ENCODE measurements at places on chromosomes 2 and 18.

GRCh38 chr2:9099341-9099751, 95.9 kb upstream of the MBOAT2 start:
- DNase-seq, result no peak

- DNase-seq, result no peak
Measured at GRCh38 chr2:208033701-208034502, 8.6 kb upstream of the PLEKHM3 start.

DNA sequence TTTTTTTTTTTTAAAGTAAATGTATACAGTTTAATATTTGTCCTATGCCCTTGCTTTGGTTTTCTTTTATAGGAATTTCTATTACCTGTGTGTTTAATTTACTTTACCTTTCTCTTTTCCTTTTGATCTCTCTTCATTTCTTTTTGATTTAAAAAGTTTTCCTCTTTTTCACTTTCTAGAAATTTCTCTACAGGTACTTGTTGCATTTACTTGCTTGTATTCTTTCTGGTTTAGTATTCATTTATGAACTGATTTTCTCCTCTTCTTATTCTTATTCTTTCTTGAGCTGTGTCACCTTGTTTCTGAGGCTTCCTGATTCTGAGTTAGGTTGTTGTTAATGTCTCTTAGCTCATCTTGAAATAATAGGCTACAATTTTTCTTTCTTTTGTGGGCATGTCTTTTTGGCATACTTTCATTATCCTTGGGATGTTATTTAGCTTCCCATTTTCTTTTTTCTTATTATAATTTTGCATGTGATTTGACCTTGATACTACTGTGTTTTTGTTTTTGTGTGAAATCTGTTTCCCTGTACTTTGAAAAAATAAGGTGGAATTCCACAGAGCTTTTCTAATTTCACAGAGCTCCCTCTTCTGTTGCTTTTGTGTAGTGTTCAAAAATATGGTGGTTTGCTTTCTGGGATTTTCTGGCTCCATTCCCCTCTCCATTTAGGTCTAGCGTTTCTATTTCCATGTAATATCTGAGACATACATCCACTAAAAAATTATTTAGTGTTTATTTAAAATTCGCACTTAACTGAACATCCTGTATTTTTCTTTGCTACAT, 25.5 kb upstream of the ALMS1 start:
- peak; percentile 20 for DNase-seq

GRCh38 chr2:161020437-161020836, 139.8 kb upstream of the TANK start:
- no peak for DNase-seq

DNA sequence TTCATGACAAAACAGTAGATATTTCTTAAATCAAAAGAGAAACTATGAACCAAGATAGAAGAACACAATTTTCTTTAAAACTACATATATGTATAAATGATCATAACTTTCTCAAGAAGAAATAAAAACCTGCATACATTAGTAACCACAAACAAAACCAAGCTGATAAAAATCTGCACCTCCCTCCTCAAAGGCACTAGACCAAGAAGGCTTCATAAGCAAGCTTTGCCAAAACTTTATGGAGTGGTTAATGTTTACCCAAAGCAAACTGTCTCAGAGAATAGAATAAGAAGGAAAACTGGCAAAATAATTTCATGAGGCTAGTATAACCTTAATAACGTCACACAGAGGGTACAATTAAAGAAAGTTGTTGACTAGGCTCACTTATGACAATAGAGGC, 138.3 kb downstream of the ZBTB7C start:
- DNase-seq, result no peak

DNA sequence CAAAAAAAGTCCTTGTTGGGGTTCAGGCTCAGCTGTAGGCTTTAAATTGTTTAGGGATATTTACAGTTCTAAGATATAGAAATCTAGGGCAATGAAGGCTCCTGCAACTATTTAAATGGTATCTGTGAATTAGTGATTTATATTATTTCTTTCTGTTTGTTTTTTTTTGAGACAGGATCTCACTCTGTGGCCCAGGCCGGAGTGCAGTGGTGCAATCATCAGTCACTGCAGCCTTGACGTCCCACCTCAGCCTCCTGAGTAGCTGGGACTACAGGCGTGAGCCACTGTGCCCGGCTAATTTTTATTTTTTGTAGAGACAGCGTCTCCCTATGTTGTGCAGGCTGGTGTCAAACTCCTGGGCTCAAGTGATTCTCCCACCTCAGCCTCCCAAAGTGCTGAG, 32.3 kb upstream of the NDUFV2 start:
- DNase-seq, result no peak

DNA sequence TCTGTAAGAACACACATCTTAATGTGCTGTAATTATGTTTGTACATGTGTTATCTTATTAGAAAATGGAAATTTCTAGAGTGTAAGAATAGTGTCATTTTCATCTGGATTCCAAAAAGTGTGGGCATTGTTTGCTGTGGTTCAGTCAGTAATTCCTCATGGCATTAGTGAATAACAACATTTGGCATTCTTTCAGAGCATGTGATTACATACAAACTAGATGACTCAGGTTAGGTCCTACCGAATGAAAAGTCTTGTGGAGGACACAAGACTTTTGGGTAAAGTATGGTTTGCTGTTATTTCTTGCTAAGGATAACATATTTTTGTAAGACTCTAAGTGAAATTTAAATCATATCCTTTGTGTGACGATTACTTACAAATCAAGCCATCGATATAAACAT, 593.1 kb upstream of the NRXN1 start:
- no peak for DNase-seq

DNA sequence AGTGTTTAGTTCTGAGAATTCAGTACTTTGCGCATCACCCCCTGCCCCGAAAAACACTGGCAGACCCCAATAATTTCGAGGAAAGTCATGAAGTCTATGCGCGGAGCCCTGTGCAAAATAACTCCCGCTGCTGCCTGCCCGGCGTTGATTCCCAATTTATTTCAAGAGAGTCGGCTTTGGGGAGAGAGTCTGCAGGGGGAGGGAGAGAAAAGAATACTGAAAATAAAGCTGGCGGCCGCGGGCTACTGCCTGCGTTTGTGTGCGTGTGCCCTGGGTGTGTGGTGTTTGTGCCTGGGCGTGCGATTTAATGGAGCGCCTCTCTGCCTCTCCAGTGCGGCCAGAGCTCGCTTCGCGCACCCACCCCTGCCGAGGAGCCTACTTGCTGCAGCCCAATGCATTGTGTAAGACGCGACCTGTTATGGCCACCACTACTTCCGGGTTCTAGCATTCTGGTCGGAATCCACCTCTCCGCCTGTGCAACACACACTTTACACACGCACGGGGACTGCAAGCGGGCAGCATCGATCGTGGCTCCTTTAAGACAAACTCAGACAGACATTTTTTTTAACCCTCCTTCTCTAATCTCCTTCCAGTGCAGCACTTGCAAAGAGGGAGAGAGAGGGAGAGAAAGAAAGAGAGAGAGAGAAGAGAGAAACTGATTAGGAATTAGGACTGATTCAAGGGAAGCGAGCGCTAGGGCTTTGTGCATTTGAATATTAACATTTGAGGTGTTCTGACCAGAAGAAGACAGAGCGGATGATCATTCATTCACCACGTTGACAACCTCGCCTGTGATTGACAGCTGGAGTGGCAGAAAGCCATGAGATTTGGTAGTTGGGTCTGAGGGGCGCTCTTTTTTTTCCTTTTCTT, at the start of gene MEIS1:
TSS of gene MEIS1 (plus strand) at position 447 of the 870 bp plus-strand sequence. CDS start 732 bp downstream, outside the sequence.
- peak; percentile 92 for DNase-seq

GRCh38 chr2:196918927-196919326, 7.6 kb downstream of the PGAP1 start:
- DNase-seq, result no peak

GRCh38 chr2:101109451-101110118, 41.6 kb downstream of the TBC1D8 start:
- no peak for DNase-seq

- DNase-seq, result no peak
Measured at GRCh38 chr18:13973061-13973575, 57.8 kb upstream of the MC2R start.

DNA sequence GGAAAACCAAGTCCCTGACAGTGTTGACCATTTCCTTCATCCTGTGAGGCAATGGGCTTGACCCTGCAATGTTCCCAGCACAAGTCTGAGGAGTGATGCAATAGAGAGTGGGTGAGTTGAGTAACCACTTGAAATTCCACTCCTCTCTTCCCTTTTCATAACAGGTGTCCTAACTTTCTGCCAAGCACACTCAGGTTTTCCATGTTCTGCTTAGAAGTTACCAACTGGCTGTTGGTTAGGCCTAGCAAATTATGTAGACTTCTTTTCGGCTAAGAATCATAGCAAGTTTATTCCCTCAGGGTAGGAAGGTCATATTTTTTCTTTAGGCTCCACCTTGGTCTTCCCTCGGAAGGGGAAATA, 11.5 kb downstream of the GNLY start:
- DNase-seq, result no peak

DNA sequence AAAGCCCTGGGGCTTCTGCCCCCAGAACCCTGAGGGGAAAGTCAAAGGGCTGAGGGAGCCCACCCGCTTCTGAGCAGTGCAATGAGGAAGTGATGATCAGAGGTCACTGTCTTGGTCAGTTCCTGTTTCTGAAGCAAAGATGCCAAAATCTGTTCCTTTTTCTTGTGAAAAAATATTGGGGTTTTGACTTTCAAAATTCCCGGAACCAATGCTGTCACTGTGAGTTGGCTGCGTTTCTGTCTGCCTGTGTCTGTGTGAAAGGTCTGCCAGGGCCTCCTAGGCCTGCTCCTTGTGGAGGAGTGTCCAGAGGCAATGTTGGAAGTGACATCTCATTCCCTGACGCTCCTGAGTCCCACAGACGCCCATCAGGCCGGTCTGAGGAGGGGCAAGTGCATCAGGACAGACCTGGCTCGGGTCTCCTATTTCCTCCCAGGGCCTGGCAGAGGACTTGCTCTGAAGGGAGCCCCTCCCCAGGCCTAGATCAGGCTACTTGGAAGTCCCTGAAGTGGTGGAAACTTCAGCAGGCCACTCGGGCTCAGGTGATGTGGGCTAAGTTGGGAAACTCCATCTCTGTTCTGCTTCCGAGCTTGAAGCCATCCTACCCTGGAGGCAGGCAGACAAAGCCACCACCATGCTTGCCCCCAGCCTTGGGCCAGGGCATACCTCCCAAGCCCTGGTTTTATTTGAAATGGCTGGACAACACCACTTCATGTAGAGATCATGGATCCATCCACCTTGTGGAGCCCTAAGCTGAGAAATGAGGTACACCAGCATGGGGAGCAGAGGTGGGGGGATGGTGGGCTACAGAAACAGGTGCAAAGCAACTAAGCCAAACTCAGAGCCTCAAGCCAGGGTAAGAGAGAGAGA, 51.0 kb downstream of the PKDCC start:
- DNase-seq, result no peak

- no peak for DNase-seq
Measured at GRCh38 chr2:188765522-188766470, 208.4 kb upstream of the COL3A1 start.

- DNase-seq, result no peak
Measured at GRCh38 chr2:140359056-140359771, 1579.0 kb upstream of the NXPH2 start.

DNA sequence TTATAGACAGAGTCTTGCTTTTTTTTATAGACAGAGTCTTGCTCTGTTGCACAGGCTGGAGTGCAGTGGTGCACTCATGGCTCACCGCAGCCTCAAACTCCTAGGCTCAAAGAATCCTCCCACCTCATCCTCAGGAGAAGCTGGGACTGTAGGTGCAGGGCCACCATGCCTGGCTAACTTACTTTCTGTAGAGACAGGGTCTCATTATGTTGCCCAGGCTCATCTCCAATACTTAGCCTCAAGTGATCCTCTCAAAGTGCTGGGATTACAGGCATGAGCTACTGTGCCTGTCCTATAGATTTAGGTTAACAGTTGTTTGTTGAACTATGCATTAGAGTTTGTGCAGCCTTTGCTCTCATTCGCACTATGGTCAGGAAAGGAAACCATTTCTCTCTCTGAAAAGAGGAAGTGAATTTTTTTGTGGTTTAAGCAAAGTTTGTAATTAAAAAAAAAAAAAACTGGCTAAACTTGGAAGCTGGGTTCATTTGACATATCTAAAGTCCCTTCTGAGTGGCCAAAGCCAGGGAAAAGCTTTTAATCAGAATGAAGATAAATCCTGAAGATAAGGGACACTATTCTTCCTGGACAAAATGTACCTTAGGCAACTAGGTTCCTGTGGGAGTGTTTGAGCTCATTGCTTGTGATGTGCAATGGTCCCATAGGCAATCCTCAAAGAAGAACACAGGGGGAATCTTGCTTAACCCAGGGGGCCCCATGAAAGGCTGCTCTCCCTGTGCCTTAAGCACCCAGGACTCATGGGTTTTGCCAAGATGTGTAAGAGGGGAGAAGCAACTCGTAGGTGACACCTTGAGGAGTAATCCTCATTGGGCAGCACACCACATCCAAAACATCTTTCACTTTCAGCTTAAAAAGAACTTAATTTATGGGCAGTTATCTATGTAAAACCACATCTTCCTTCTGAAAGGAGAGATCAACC, 201.7 kb downstream of the MREG start:
- DNase-seq, result no peak

- no peak for DNase-seq
Measured at GRCh38 chr2:44136252-44136651, 32.4 kb upstream of the PPM1B start.

DNA sequence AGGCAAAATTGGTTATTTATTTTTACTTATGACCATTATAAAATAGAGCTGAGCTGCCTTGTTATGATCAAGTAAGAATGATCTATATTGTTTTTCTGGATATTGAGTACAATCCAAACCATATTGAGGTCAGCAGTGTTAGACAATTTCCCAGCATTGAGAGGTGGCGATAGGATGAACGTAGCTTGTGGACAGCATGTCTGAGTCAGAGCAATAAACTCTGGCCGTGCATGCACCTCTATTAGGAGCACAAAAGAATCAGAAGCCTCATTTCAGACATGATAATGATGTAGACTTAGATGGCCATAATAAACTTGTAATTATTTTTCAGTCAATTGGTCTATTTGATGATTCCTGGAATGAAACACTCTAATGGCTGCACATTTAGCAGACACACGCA, 491.6 kb downstream of the RIT2 start:
- DNase-seq, result no peak

DNA sequence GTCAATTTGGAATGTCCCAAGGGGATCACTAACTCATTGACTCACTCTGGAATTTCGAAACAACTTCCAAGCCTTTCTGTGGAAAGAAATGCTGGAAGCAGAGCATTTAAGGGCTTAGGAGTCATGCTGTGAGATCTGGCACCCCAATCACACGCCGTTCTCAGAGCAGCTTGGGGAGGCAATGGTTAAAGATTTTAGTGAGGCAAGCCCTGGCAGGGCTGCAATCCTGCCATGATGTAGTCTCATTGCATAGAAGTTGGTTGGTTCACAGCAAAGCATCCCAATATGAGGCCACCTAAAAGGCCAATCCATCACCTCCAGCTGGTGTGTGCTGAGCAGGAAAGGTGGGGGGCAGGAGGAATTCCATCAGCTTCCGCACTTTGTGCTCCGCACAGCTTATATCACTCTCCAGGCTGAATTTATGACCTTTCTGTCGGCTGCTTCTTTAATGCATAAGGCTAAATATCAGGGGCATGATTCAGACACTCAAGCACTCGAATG, 1043.9 kb upstream of the POU3F3 start:
- no peak for DNase-seq

GRCh38 chr18:57956491-57956890, 87.5 kb upstream of the NEDD4L start:
- no peak for DNase-seq

- no peak for DNase-seq
Measured at GRCh38 chr2:179248024-179248348, 16.6 kb downstream of the SESTD1 start.

- no peak for DNase-seq
Measured at GRCh38 chr2:96875498-96876268, 5.8 kb upstream of the SEMA4C start.
